ENCODE measurements at places on chromosomes 4 and X.
A peak's percentile ranks its signal among the peaks of the same experiment; 100 is the strongest.

GRCh38 chr4:175326796-175327195 lies 408.6 kb downstream of the ADAM29 start:
- no peak for DNase-seq

GRCh38 chr4:66564901-66565651 lies 894.8 kb upstream of the EPHA5 start:
- no peak for DNase-seq

GRCh38 chr4:120770897-120771296 lies 151.6 kb downstream of the PRDM5 start:
- no peak for DNase-seq

DNA sequence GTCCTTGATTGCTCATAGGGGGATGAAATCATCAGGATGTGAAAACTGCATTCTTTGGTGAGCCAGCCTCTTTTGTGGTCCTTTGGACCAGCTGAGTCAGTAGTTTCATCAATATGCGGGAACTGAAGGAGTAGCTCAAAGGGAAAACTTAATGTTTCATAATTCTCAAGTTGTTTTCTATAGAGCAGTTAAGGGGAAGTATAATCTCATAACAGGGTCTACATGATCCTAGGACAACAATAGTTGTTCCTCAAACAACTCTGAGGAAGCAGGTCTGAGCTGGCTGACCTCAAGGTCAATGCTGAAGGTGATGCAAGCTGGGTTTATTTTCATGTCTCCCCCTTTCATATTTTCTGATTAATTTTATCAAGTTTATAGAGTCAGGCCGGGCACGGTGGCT lies 36.1 kb upstream of the IRF2 start:
- no peak for DNase-seq

GRCh38 chr4:128924951-128925350 lies 115.5 kb downstream of the JADE1 start:
- DNase-seq, result no peak

GRCh38 chr4:147059064-147059731 lies 113.5 kb upstream of the TTC29 start:
- no peak for DNase-seq

GRCh38 chr4:8855818-8856245 lies 15.8 kb downstream of the HMX1 start:
- no peak for DNase-seq

DNA sequence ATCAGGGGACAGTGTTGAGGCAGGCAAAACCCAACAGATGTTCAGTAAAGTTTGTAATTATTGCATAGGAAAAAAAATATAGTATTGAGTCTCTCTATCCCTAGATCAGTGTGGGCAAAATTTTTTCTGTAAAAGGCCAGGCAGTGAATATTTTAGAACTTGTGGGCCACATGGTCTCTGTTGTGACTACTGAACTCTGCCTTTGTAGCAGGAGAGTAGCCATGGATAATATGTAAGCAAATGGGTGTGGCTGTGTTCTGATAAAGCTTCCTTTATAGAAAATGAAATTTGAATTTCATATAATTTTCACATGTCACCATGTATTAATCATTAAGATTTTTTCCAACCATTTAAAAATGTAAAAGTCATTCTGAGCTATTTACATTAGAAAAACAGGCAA lies 193.1 kb downstream of the MID1 start:
- DNase-seq, result no peak

GRCh38 chr4:141705747-141706377 lies 69.5 kb downstream of the IL15 start:
- DNase-seq, result no peak

GRCh38 chr4:170464614-170465197 lies 374.9 kb upstream of the AADAT start:
- no peak for DNase-seq

DNA sequence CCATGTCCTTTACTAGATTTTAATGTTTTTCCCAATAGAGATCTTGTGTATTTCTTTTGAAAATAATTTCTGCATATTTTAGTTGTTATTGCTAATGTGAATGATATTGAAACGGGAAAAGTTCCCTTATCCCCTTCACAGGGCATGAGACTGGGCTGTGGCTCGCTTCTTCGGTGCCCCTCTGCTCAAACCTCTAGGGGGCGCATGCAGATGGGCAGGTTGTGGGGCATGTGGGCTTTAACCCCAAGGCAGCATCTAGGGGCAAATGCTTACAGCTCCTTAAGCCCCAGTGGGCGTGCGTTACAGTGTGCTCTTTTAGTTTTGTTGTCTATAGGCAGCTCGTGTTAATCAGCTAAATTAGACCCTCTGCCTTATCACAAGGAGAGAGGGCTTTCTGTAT lies 194.7 kb downstream of the OPHN1 start:
- DNase-seq, result no peak

DNA sequence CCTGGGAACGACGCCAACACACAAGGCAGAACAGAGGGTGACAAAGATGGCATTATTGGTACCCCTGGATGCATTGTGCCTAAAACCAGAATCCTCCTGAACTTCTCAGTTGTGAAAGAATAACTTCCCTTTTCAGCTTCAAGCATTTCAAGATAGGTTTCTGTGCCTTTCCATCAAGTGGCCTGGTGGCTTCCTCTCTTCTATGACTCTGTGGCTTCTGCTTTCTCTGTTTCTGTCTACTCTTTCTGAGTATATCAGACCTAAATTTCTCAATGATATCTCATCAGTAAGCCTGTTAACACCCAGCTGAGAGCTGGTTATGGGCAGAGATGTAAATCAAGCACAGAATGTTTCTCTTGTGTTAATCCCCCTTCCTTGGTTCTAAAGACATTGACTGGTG lies 21.4 kb upstream of the FAM9B start:
- no peak for DNase-seq

DNA sequence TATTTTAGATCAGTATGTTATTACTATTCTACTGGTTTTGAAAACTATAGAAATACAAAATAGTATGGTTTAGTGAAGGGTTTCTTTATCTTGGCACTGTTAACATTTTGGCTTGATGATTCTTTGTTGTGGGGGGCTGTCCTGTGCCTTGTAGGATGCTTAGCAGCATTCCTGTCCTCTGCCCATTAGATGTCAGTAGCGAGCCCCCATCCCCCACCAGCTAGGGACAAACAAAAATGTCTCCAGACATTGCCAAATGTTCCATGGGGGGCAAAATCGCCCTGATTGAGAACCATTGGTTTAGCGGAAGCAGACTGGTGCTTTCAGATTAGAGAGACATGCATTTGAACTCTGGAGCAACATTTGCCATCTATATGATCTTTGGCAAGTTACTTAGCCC lies 23.3 kb downstream of the SPARCL1 start:
- no peak for DNase-seq

DNA sequence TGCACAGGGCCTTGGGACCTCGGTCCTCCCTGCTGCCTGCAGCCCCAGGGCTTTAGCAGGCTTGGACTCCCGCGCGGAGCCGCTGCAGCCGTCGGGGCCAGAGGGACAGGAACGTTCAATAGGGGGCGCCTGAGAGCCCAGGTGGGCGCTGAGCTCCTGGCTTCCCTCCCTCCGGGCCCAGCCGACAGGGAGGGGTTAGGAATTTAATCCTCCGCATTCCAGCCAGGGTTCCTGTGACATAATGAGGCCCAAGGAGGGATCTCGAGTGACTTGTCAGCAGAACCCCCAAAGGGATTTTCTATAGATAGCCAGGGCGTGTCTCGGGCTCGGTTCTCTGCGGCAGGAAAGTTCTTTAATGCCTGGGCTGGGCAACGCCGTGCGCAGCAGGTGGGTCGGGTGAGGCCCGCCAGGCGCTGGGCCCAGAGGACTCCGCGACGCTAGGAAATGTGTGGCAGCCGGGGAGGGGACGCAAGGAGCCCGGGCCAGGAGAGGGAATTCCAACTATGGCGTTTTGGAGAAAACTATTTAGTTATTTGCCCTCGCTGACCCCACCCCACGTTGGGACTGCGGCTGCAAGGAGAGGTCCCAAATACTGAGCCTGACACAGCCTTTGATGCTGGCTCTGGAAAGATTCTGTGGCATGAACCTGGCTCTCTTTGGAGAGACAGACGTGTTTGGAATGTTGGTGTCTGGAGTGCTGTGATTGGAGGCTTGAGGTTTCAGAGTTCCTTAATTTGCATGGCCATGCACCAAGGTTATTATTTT lies 285.2 kb upstream of the GATB start:
- peak; percentile 4 for DNase-seq

DNA sequence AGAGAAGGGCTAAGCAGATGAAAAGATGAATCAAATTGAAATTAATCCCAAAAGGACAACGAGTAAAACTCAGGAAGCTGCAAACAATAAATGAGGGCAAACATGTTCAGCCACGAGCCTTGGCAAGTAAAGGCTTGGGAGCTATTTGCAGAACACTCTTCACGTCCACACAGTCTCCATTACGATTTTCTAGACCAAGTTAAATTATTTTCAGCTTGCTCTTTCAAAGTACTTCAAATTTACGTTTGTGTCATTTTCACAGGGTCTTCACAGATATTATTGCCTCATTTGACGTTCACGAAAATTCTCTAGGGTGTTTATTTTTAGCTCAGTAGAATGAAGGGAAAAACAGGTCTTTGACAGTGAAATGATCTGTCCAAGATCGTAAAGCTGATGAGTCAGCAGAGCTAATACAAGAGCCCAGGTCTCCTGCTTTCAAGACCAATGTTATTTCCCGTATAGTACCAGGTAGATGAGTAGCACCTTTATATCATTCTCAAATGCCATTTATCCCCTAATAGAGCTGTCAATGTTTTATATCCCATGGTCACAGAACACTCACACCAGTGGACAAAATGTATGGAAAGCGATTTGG lies 20.9 kb downstream of the KLB start:
- DNase-seq, result no peak

GRCh38 chrX:136584545-136584944 lies 52.5 kb downstream of the VGLL1 start:
- no peak for DNase-seq

DNA sequence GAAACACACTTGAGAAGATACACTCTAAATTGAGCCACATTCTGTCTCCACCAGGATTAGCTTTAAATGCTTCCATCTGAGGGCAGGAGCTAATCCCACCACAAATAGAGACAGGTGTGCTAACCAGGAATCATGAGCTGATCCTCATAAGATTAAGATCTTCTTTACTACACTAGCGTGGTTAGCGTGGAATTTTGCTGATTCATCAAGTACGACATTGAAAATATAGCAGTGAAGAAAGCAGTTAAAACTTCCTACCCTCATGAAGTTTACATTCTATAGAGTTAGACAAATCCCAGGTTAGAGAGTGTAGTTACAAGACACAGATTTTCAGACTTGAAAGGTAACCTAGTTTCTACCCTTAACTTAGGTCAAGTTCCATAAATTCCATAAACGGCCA lies 5.3 kb upstream of the APELA start:
- no peak for DNase-seq

GRCh38 chr4:154560824-154561231 lies 2.0 kb upstream of the FGB start:
- DNase-seq, result no peak

DNA sequence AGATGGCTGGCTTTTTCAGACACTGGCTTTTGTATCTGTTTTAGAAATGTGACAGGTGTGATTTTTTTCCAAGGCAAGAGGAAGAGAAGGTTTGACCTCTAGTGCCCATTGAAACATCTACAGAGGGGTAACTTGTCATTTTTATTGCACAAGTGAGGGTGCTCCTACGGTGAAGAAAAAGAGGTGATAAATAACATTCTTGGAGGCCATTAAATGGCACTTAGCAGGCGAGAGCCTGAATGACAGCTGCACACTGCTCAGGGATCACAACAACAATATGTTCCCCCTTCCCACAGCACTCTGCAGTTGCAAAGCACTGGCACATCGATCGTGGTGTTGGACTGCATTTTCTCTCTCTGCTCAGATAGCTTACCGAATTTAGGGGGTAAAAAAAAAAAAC lies 22.9 kb downstream of the FAM184B start:
- no peak for DNase-seq

DNA sequence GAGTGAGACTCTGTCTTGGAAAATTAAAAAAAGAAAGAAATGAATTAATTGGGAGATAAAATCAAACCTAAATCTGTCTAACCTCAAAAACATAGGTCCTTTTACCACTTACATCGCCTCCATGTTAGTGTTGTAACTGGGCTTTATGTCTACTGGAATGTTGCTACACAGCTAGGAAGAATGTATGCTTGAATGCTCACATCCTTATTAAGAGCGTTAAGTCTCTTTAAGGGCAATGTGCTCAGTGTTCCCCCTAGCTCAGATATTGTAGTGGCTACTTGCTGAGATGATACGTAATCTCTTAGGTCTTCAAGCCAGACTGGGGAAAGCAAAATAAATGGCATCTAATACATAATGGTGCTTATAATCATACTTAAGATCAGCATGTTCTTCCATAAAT lies 1072.8 kb downstream of the PDHA2 start:
- no peak for DNase-seq

GRCh38 chr4:189516902-189517301 lies 423.8 kb upstream of the FRG1 start:
- no peak for DNase-seq

DNA sequence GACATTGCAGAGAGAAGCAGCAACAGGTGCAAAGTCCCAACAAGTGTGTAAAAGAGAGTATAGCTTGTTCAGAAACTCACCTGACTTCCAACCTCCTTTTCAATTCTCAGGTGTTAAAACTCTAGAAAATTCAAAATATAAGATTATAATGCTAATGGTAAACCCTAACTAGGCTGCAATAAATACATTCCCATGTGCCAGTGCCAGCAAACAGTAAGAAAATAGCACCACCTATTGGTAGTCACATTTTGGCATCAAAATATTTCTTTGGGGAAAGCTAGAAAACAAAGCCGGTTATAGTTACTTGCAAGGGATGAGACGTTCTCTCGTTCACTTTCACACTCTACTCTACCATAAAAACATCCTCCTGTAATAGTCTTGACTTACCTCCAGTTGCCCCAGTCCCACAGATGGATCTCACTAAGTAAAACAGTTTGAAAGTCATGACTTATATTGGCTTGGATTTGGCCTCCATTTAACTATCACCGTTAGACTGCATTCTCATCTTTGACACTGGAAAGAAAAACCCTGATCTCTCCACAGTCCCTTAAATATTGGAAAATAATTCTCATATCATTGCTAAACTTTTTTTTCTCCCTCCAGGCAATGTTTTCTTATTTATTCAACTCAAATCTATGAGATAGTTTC lies 9.6 kb downstream of the BMP3 start:
- no peak for DNase-seq

GRCh38 chr4:149980941-149981340 lies 97.3 kb upstream of the DCLK2 start:
- DNase-seq, result peak; percentile 1

DNA sequence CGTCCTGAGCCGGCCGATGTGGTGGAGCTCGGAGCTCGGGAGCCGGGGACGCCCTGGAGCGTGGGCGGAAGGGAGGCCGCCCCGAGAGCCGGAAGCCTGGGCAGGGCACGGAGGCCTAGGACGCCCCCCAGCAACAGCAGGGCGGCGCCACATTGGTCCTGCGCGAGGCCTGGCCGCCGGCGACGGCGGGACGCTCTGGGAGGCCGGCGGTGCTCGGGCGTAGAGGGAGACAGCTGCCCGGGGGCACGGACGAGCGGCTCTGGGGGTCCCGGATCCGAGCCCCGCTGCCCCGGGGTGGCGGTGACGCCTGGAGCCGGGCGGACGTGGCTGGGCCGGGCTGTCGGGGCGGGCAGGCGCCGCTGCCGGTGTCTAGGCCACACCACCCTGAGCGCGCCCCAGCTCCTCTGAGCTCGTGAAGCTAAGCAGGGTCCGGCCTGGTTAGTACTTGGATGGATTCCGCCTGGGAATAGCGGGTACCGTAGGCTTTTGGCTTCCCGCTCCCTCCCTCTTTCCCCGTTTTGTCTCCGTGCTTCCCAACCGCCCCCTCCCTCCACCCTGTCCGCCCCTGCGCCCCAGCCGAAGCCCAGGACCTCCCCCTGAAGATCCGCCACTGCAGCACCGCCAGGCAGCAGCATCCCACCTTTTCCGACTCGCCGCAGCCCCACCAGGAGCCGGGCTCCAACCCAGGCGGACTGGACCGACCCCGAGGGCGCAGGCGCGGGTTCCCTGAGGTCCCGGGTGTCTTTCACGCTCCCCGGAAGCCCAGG lies 12.1 kb downstream of the FRG2 start:
- DNase-seq, result no peak

Measured in activated gamma-delta T cell treated with anti-CD3 and anti-CD28 coated beads, Interleukin-2, amount 50 U/mL, for 16 hours (primary cell).